ENCODE measurements at places on chromosomes 6 and 20.
A peak's percentile ranks its signal among the peaks of the same experiment; 100 is the strongest.

DNA sequence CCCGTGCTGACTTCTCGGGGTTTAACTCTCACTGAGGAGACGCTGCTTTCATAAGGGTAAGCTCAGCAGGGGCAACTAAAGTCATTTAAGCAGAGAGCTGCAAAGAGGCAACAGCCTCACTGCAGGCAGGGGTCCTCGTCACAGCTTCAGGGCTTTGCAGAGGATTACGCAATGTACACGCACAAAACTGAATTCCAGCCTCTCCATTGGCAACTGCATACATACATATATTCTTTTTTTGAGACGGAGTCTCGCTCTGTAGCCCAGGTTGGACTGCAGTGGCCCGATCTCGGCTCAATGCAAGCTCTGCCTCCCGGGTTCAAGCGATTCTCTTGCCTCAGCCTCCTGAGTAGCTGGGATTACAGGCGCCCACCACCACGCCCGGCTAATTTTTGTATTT is 2.4 kb downstream of the GMEB2 start:
- DNase-seq, result no peak

DNA sequence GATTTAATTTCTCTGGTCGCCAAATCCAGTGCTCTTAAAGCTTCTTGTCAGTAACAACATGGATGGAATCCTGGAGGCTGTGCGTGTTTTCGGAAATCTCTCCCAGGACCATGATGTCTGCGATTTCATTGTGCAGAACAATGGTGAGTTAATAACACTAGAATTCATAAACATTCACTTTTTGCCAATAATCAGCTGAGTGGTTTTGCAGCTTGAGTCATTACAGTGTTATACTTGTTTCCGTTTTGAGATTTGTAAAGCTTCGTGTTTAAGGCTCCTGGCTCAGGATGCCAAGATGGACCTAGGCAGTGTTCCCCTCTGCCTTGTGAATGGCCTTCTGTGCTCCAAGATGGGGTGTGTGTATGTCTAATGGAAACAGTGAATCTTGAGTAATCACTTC is 113.8 kb downstream of the ARMC2 start:
- peak; percentile 42 for DNase-seq

DNA sequence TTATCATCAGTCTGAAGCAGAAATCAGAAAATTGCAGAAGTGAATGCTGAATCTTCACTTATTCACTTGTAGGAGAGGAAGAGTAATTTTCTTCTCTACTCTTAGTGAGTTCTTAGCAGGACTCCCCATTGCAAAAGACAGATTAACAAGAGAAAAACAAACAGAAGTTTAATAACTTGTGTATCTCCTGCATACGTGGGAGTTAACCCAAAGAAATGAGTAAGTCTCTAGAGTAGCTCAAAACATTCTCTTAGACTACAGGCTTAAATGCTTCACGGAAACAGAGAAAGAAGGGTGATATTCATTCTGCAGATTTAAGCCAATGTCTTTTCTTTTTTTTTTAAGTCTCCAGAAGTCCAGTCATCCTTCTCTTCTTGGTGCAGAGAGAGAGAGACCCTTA is 97.9 kb upstream of the TMEM181 start:
- no peak for DNase-seq

GRCh38 chr6:118873239-118873638 is 20.7 kb upstream of the ASF1A start:
- DNase-seq, result no peak

DNA sequence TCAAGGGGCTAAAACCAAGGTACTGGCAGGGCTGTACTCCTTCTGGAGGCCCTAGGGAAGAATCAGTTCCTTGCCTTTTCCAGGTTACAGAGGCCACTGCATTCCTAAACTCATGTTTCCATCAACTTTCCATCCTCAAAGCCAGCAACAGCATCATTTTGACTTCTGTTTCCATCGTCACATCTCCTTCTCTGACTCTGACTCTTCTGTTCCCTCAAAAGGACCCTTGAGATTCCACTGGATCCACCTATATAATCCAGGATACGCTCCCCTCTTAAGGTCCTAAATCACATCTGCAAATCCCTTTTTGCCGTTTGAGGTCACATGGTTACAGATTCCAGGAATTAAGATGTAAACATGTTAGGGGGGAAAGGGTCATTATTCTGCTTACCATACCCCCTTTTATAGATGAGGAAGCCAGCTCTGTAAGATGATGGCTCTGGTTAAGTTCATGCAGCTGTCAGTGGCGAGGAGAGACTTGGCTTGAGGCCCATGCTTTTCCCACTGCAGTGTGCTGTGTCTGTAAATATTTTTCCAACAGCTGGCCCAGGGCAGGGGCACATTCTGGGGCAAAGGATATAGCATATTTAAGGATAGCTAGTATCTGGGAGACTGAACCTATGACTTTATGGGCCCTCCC is 114.6 kb downstream of the TNFRSF21 start:
- DNase-seq, result no peak

DNA sequence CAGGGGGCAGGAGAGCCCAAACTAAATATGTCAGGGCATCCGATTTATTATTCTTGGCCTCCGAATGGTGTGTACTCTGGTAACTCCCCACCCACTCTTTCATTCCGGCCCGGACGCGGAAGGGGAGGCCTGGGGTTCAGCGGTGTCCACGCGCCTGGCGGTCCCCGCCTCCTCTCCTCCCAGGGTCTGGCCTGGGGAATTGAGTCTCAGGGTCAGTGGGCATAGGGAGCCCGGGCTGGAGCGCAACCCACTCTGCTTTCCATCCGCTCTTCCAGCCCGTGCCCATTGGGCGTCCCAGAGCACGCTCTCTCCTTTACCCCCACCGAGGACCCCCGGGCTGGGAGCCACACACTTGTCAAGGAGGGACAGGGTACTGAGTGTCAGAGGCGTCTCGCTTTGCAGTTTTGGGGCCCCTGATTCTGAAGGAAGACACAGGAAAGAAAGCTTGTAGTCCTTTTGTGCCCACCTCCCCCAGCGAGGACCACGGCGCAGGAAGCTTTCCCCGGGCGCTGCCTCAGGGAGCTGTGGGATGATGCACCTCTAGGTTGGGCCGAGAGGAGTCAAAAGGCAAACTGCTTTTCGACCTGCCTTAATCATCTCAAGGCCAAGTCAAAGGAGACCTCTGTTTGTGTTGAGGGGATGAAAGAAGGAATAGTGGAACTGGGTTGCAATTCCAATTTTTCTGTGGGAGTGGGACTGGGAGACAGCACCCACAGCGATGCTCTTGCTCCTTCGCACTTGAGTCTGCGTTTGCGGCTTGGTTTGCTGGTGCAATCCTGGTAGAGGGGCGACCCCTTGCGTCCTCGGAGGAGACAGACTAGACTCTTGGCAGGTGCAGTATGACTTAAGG is 2.5 kb downstream of the RSPO3 start:
- DNase-seq, result peak; percentile 24

DNA sequence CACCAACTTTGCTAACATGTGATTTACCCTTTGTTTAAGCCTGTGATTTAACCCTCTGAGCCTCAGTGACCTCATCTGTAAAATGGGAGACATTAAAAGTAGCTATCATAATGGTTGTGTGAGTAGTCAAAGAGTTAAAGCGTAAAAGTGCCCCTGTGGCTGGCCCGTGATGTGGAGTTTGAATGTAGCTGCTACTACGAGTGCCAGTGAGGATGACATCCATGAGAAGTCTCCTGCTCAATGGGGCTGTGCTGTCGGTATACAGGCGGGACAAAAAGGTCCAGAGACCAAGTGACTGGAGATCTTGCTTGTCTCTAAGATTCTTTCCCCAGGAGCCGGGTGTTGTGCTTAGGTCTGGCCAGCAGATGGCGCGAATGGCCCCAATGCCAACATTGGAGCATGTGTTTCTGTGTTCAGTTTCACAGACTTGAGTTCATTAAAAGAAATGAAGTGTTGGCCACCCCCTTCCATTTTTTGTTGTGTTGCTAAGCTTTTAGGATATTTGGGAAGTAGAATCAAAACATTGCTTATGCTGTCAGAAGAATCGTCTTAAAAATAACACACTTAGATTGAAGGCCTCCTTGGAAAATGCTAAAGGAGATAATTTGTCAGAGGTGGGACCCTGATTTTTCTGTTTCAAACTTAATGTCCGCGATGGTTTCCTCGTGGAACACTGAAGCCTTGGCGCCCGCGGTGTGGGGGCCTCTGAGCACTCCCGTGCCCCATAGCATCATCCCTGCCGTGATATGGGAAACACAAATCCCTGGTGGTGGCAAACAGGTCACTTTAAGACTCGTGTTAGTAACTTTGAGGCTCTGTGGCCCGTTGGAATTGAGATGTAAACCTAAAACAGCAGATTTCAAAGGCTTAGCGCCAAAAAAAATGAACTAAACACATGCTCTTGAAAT is 9.3 kb upstream of the RBM38 start:
- DNase-seq, result peak; percentile 15

- DNase-seq, result no peak
Observed at GRCh38 chr6:137518386-137518983, 24.3 kb upstream of the OLIG3 start.

Measured in HS-5 (cell line).